ENCODE measurements at places on chromosomes 5 and 9.

GRCh38 chr5:178941361-178941760 is 363 bp downstream of the ZNF454 start:
- DNase-seq = no peak

GRCh38 chr9:106784076-106784475 is 78.9 kb upstream of the ZNF462 start:
- DNase-seq = no peak

DNA sequence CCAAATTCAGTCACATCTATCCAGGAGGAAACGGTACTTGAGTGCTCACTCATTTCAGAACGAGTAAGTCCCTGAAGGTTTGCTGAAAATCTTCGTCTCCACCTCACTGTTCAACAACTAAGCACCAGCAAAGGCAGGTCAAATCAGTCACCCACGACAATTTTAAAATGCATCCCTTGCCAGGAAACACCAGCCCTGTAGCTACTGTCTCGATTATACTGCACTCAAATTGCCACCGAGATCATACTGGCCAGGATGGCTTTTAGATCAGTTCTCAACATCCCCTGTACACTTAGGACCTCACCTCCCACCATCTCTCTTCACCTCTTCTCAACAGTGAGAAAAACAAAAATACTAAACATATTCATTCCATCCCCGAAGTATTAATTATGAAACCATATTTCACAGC is 298.6 kb downstream of the AGTPBP1 start:
- no peak for DNase-seq

- no peak for DNase-seq
Measured at GRCh38 chr9:265209-265870, 50.7 kb downstream of the DOCK8 start.

- peak; percentile 91 for DNase-seq
Measured at GRCh38 chr5:149646564-149646963, 65.3 kb downstream of the ARHGEF37 start.

GRCh38 chr9:135116881-135117280 is 29.4 kb downstream of the OLFM1 start:
- DNase-seq = no peak

DNA sequence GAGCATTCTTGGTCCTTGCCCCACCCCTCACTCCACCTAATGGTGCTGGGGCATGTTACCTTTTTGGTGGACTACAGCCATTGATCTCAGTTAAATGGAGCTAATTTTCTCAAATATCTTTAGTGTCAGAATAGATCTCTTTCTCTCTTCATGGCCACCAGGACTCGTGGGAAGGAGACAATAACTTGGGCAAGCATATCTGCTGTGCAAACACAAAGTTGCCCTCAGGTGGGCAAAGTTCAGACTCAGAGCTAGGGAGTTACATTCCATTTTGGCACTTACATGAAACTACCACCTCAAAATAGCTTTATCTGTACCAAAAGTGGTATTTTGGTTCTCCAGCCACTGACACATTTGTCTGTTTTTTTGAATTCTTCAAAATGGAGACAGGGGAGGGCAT is 671.9 kb upstream of the KLF4 start:
- DNase-seq = no peak

DNA sequence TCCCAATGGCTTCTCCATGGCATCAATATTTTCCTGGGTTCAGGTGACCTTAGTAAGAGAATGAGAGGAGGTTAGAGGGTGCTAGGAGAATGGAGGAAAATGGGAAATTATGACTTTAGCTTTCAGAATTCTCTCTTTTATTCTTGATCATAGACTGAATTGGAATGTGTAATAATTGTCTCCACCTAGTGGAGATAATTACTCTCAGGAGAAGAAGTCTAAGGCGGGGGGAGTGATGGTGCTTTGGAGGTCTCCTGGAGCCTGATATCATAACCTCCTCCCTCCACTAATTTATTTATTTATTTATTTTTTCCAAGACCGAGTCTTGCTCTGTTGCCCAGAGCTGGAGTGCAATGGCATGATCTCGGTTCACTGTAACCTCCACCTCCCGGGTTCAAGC is 221.3 kb downstream of the GRIA1 start:
- no peak for DNase-seq

Data from islet precursor cell (in vitro differentiated cells).